ENCODE measurements at places on chromosomes 6 and 20. TPM values are rescaled to one million over a fixed set of nuclear protein-coding genes. Genes with fewer than 3 reads are reported as not detected.

DNA sequence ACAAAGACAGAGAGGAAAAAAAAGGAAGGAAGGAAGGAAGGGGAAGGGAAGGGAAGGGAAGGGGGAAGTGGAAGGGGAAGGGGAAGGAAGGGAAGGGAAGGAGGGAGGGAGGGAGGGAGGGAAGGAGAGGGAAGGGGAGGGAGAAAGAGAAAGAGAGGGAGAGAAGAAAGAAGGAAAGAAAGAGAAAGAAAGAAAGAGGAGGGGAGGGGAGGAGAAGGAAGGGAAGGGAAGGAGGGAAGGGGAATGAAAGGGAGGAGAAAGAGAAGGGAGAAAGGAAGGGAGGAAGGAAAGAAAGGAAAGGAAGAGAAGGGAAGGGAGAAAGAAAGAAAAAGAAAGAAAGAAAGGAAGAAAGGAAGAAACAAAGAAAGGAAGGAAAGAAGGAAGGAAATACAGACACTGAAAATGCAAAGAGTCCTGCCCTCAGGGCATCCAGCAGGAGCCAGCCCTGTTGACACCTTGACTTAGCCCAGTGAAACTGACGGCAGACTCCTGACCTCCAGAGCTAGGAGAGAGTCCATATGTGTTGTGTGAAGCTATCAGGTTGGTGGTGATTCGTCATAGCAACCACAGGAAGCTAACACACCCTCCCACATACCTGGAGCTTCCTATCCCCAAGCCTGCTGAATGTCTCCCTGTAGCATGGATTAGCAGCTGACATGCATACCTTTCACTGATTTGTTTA lies 58.7 kb upstream of the SULF2 start:
- DNase-seq = no peak

Gene C6orf58
- not detected for total RNA-seq

DNA sequence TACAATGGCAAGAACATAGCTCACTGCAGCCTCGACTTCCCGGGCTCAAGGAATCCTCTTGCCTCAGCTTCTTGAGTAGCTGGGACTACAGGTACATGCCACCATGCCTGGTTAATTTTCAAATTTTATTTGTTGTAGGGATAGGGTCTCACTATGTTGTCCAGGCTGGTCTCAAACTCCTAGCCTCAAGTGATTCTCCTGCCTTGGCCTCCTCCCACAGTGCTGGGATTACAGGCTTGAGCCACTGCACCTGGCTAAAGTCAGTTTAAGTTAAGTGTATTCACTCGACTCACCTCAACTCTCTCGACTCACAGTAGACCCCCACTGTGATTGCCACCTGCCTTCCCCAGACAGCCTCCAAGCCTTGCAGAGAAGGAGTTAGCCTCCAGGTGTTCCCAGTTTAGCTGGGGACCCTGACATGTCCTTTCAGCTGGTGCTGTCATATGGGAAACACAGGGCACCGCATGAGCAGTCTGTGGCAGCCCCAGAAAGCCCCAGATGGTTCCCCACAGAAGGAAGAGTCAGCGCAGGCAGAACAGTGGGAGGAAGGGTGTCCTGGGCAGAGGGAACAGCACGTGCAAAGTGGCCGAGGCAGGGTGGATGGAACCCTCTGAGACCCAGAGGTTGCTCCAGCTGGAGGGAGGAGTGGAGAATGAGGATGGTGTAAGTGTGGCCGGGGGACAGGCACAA lies 40.4 kb downstream of the CEBPB start:
- no peak for DNase-seq

Gene CLPSL2
- total RNA-seq = not detected

Gene HFE
- 11.1 TPM for total RNA-seq

Gene SYNDIG1
- total RNA-seq = 0.10 TPM

GRCh38 chr6:11432091-11432490 lies 105.5 kb upstream of the TMEM170B start:
- DNase-seq = no peak

Gene IRF4
- total RNA-seq = 8.8 TPM

Gene DLGAP4
- total RNA-seq = 43.1 TPM

Gene FOXP4
- total RNA-seq = 33.6 TPM

All from colonic mucosa (tissue), 4 donors.